HS-27A (cell line): ENCODE measurements at places on chromosomes 1 and 21.

DNA sequence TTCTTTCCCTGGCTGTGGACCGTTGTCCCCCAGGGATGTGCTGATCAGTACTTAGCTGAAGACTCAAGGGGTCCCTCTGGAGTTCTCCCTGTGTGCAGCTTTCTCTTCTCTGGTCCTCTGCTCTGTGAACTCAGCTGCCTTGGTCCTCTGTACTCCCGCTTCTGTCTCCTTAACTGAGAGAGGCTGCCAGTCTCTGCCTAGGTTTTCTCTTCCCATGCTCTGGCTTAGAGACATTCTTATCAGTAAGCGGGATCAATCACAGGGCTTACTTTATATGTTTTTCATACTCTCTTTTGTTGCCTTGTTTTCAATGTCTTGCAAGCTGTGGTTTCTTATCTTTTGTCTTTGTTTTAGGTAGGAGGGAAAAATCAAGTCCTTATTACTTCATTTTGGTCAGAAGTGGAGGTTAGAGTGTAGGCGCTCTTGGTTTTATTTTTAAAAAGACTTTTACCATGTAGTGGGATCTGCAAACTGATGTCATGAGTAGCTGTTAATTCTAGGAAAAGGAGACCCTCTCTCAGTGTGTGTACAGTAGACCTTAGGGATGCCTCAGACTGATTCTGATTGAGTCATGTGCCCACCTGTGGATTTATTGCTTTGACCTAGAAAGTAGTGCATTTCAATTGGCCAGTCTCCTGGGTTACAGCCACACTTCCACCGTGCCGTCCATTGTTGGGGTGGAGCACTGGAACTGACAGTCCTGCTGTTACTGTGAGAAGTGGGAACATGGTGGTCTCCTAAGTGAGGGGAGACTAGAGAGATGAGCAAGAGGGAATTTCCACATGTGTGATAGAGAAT lies 46.6 kb downstream of the TTC3 start:
- no peak for DNase-seq

- DNase-seq = no peak
Measured at GRCh38 chr1:175737451-175737850, 5.9 kb downstream of the TNR start.

- DNase-seq = no peak
Measured at GRCh38 chr1:118136187-118136941, 48.7 kb downstream of the SPAG17 start.

GRCh38 chr21:45554477-45555175 lies 12.4 kb upstream of the SLC19A1 start:
- DNase-seq = no peak

- DNase-seq = peak; percentile 36
Measured at GRCh38 chr1:43879414-43879813, 54.2 kb upstream of the ARTN start.

DNA sequence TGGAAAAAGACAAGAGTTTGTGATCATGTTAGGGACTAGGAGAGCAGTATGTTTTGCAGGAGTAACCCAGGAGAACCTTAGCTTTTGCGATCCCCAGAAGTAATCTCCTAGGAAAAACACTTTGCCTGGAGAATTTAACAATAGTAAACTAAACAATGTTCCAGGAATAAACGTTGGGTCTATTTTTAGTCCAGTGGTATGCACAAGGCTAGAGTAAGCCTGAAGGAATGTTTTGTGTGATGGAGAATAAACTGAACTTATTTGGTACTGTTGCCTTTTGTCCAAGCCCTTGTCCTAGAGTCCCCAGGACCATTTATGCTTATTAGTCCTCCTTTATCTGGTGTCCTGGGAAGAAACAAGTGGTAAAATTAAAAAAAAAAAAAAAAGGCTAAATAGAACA lies 28.7 kb upstream of the RGS5 start:
- DNase-seq = peak; percentile 8

GRCh38 chr1:96804648-96805047 lies 83.1 kb downstream of the PTBP2 start:
- DNase-seq = no peak

GRCh38 chr1:81151206-81151605 lies 649.5 kb upstream of the ADGRL2 start:
- DNase-seq = no peak

DNA sequence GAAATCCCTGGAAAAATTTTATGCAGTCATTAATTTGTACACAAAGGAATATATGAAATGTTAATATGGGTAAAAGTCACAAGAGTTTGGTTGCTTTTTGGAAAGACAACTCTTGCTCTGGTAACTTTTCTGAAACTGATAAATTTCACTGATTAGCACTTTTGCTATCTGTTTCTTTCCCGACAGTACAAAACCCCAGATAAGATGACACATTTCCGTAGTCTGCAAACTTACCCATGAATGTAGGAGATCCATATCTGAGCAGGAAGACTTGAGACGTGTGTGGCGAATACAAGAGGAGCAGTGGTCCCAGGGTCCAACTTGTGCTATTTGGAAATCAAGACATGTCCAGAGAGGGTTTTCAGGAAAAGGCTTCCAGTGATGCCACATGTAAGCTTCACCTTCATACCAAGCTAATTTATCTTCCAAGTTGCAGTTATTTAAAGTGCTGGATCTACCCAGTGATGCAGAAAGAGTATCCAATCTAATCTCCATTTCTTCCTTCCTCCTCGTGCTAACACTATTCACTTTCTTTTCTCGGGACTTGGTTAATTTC lies 35.9 kb upstream of the SAMSN1 start:
- no peak for DNase-seq

DNA sequence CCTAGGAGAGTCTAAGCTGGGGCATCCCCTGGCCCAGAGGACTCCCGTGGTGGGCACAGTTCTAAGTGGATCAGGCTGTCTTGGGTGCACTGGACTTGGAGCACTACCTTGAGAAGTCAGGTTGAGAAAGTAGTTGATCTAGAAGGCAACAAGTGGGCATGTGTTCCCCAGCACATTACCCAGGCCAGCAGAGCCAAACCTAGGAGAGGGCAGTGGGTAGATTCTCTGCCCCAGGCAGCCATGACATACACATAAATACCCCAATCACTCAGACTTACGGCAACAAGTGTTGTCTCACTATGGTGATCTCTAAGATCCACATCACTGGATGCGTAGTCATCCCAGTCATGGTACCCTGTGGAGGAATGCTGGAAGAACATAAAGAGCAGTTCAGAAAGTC lies 1.6 kb upstream of the PMF1 start:
- no peak for DNase-seq

- no peak for DNase-seq
Measured at GRCh38 chr21:24276204-24276603, 1331.1 kb downstream of the MRPL39 start.

DNA sequence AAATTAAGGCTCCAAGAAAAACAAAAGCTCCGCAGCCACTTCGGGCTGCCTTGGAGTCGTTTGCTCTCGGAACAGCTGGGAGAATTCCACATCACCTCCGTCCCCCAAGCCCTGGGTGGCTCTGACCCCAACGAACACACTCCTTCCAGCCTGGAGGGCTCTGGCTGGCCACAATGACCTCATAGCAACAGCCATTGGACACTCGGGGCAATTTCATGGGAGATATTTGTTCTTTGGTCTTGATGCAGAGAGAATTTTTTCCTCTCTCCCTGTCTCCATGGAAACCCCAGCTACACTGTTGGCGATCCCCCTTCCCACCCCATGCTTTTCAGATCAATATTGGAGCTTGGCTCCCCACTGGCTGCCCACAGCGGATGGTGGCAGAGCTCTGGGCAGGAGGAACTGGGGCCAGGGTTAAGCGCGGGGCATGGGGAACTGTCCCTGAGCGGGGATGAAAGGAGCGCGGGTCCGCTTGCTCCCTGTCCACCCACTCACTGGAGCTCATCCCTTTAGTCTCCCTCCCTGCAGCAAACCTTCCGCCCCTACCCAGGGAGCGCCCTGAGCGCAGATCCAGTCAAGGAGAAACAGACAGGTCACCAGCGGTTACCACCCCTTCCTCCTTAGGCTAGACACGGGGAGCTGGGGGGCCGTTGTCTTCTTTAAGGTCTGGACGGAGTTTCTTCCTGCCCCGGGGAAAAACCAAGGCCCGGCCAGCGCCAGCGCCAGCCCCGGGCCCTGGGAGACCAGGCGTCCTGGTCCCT lies 1.2 kb downstream of the WNT4 start:
- no peak for DNase-seq

DNA sequence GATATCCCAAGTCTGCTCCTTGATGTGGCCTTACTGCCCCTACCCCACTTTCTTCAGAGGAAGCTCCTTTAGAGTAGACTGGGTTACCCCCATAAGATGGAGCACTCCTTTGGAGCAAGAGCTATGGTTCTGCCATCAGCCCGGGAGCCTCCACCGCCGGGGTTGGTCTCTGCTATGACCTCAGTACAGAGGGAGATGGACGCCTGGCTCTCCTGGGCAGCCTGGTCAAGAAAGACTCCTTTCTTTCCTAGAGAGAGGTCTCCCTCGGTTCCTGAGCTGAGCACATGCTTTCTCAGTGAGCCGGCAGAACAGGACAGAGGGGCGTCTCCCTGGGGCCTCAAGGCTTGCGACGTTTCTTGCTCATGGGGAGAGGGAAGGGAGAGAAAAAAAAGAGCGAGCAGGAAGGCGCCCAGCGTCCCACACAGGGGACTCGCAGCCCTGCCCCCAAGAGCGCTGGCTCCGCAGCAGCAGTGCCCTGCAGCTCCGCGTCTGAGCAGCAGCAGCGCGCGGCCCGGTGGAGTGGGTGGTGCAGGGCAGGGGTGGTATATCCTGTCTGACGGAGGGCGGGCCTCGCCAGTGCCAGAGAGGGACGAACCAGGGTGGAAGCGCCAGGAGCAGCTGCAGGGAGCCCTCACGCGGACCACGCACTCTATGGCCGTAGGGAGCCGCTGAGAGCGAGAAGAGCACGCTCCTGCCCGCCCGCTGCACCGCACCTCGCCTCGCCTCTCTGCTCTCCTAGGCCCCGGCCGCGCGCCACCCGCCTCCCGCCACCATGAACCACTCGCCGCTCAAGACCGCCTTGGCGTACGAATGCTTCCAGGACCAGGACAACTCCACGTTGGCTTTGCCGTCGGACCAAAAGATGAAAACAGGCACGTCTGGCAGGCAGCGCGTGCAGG lies at the start of gene PKP1:
PKP1 (plus strand) TSS at position 576 of the 899 bp plus-strand sequence; CDS start at position 773, 197 bp downstream.
- no peak for DNase-seq

GRCh38 chr1:47024141-47024801 lies 802 bp downstream of the CYP4X1 start:
- DNase-seq = no peak

DNA sequence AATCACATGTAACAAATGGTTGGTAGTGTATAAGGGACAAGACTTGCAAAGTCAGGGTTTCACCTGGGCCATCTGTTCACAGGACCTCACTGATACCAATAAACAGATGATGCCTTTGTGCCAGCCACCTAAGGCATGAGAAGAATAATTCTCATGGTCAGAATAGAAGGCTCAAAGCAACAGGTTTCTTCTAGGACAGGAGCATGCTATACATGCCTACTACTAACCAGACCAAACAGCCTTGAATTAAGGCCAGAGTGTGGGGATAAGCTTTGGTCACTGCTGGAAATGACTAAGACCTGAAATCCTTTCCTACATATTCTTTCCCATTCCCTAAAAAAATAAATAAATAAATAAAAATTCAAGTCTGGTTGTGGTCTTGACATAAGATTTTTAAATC lies 17.5 kb downstream of the PSMB2 start:
- no peak for DNase-seq

GRCh38 chr1:47326271-47326670 lies 7.3 kb upstream of the CMPK1 start:
- no peak for DNase-seq

GRCh38 chr1:195831789-195832188 lies 776.5 kb downstream of the KCNT2 start:
- no peak for DNase-seq

DNA sequence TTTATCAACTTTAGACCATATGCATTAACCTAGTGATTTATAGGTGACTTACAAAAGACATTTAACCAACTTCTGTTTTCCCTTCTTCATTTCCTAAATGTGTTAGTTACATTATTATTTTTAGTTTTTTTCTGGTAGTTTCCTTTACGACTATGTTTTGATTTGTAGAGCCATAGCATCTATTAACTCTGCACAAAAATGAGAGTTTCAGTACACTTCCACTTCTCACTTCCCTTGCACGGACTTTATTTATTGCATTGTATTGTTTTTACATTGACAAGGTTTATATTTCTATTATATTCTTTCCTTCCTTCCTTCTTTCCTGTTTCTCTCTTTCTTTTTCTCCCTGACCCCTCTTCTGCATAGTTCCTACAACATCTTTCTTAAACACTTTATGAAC lies 14.7 kb downstream of the PKN2 start:
- no peak for DNase-seq

GRCh38 chr1:209207126-209207700 lies 376.3 kb upstream of the CAMK1G start:
- DNase-seq = no peak

DNA sequence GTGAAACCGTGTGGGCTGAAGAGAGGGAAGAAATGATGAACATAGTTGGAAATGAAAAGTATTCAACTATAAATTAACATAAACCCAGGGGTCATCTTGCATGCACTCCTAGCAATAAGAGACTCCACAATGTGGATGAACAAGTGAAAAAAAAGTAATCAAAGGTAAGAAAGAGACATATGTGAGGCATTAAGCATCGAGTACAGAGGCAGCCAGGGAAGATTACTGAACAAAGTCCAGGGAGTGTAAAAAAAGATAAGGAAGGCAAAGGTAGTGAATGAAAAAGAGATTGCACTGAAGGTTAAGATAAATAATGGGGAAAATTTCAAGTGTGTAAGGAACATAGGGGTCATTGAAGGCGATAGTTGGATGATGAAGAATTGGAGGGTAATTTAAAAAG lies 330.8 kb upstream of the PROX1 start:
- no peak for DNase-seq

GRCh38 chr1:231930257-231930947 lies 303.8 kb downstream of the DISC1 start:
- no peak for DNase-seq

DNA sequence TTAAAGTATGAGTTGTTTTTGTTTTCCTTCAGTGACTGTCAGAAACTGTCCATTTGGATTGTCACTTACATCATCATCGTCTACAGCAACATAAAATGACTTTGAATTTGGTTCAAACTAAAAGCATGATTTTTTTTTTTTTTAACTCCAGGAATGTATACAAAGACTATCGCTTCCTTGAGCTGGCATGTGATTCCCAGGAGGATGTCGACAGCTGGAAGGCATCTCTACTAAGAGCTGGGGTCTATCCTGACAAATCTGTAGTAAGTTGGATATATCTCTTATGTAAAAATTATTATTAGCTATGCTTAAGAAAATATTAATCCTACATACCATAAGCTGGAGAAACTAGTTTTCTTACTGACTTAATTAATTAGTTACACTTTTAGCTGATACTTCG lies 111.9 kb upstream of the C1orf105 start:
- no peak for DNase-seq

DNA sequence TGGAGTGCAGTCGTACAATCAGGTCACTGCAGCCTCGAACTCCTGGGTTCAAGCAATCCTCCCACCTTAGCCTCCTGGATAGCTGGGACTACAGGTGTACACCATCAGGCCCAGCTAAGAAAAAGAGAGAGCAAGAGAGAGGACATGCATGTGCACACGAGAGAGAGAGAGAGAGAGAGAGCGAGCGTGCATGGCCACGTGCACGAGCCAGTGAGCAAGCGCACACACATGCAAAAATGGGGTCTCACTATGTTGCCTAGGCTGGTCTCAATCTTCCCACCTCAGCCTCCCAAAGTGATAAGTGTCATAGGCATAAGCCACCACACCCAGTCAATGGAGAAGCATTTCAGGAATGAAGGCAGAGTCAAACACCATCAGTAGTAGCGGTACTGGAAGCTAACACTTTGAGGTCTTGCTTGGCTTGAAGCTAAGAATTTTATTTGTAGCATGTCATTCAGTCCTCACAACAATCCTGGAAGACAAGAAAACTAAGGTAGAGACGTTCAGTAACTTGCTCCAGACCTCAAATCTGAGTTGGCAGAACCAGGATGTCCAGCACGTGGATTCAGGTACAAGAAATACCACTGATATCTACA lies 14.5 kb downstream of the GNB1 start:
- DNase-seq = no peak

- no peak for DNase-seq
Measured at GRCh38 chr1:224959115-224959514, 29.6 kb downstream of the DNAH14 start.
